ENCODE measurements at places on chromosomes 4 and X.

DNA sequence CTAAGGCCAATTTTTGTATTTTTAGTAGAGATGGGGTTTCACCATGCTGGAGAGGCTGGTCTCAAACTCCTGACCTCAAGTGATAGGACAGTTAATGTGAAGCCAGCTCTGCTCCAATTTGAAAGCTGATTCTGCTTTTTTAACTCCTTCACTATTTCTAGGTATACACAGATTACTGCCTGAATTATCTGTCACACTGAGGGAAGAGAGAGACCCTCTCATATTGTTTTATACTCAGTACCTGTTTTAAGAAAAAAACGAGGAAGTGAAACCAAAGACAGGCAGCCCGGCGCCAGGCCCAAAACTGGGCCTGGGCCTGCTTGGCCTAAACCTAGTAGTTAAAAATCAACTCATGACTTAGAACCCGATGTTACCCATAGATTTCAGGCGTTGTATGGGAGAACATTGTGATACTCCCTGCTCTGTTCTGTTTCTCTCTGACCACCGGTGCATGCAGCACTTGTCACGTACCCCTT lies 1601.5 kb upstream of the PCDH10 start:
- DNase-seq: no peak

DNA sequence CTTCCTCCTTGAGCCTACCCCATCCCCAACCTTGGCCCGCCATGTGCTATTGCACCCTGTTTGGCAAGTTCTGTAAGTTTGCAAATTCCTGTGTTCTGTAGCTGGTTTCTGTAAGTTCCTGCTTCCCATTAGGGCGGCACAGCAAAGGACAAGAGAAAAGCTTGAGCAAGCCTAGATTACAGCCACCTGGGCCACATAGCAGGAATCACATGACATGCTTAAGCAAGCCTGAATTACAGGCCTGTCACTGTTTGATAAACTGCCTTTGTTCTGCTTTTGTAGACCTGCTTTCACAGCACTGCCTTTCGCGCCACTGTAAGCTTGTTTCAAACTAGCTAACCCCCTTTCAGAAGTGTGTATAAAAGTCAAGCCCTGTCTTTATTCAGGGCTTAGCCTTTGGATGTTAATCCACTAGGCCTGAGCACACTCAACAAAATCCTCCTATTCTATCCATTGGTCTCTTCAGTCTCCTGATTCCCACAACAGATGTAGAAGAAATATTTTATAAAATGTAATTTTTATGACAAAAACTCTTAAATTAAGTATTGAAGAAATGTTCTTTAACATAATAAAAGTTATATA lies 906.8 kb upstream of the NDST4 start:
- no peak for DNase-seq

DNA sequence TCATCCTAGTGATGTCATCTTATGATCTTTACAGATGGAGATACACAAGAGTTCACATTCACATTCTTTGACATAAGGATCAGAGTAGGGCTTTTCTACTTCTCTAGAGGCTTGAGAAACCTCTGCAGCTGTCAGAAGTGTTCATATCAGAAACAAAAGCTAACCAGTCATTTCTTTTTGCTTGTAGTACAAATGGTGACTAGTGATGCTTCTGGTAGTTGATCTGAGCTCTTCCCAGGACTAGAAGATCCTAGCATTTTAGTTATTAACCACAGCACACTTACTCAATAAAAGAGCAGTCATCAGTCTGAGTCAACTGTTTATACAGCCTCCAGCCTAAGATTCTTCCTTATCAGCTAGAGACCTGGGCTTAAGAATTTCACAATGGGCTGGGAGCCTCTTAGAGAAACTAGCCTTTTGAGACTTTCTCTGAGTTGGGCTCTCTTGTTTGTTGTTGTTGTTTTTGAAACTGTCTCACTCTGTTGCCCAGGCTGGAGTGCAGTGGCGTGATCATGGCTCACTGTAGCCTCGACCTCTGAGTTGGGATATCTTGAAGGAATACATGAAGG lies 84.1 kb downstream of the TMEM164 start:
- DNase-seq: no peak

GRCh38 chr4:161555689-161556660 lies 607.8 kb downstream of the FSTL5 start:
- DNase-seq: no peak

GRCh38 chr4:81838586-81838985 lies 366.9 kb upstream of the RASGEF1B start:
- DNase-seq: no peak

DNA sequence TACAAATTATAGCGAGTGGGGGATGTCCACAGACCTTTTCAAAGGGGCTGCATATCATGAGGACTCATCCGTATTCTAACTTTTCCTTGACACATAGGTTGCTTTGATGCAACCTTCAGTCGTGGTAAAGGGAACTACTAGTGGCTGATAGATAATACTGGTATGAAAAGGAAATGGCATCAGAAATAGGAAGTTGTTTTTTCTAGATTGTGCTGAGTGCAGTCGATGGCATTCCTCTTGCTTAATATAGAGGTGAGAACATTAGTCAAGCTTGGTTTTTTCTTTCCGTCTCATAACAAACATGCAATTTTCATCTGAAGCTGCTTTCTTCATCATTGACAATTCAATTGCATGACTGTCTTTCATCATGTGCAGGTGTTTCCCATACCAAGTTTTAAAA lies 16.6 kb downstream of the ENPEP start:
- no peak for DNase-seq

DNA sequence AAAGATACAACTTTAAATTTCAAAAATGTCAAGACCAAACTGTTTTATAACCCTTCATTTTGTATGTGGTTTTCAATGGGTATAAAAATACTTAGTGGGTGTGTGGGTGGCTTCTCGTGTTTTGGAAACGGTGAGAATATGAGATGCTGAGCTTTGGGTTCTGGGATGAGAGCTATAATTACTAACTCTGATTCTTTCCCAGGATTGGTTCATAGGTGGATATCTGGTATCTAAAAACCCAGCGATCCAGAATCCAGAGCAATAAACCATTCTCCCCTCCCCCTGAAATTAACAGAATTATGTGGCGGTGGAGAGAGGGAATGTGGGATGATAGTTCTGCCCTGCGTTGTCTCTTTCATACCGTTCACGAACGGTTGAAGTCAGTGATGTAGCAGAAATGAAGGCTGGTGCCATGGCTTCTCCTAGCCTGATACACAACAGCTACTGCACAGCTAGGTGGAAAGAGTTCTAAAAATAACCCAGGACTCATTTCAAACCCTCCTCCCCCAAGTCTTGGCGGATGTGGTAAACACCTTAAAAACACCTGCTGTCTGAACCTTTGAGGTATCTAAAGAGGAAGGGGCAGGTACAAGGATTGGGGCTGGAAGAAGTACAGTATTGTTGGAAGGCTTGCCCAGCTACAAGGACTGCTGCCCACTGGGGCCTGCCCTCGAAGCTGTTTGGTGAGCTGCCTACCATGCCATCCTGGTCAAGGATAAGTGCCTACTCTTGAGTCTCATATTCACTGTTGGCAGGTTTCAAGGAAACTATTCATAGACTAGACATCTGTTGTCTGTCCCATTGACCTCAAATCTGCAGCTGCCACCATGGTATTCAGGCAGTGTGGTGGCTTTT lies 44.5 kb downstream of the SEPTIN11 start:
- DNase-seq: peak; percentile 12

GRCh38 chrX:30690330-30690729 lies 37.1 kb downstream of the GK start:
- no peak for DNase-seq

DNA sequence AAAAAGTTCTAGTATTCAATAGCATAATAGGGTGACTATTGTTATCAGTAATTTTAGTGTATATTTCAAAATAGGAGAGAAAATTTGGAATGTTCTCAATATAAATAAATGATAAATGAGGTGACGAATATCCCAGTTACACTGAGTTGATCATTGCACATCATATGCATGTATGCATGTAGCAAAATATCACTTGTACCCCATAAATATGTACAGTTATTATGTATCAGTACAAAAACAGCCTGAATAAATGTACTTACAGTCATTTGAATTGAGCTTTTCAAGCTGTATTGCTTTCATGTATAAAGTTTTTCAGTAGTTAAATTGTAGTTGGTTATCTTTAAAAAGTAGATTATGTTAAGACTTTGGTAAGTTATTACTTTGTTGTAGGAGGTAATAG lies 12.6 kb downstream of the CISD2 start:
- no peak for DNase-seq

DNA sequence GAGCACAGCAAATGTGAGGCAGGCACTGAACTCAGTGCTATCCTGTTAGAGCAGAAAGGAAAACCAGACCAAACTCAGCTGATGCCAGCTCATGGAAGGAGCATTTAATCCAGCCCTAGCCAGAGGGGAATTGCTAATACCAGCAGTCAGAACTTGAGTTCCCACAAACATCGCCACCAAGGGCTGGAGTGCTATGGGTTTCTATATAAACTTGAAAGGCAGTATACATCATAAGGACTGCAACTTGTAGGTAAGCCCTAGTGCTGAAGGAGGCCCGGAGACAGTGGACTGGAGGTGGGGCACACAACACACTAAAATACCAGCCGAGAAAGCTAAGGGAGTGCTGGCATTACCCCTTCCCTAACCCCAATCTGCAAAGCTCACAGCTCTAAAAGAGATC lies 440.2 kb downstream of the PRR32 start:
- no peak for DNase-seq

All from stimulated activated CD4-positive, alpha-beta T cell treated with anti-CD3 and anti-CD28 coated beads, Interleukin-1b, Interleukin-23, amount 100 ng/mL, for 24 hours (primary cell).